Left kidney (tissue), 8 donors: ENCODE measurements at places on chromosomes 2 and 18. TPM values are rescaled to one million over a fixed set of nuclear protein-coding genes. Genes with fewer than 3 reads are reported as not detected.

GRCh38 chr2:237198164-237198855 is 112.6 kb downstream of the COPS8 start:
- no peak for DNase-seq

- peak; percentile 6 for DNase-seq
These were observed 118.2 kb upstream of the IL1R2 start for GRCh38 chr2:101873543-101873942.

Gene KCNK3
- polyA plus RNA-seq = 1.1 TPM

DNA sequence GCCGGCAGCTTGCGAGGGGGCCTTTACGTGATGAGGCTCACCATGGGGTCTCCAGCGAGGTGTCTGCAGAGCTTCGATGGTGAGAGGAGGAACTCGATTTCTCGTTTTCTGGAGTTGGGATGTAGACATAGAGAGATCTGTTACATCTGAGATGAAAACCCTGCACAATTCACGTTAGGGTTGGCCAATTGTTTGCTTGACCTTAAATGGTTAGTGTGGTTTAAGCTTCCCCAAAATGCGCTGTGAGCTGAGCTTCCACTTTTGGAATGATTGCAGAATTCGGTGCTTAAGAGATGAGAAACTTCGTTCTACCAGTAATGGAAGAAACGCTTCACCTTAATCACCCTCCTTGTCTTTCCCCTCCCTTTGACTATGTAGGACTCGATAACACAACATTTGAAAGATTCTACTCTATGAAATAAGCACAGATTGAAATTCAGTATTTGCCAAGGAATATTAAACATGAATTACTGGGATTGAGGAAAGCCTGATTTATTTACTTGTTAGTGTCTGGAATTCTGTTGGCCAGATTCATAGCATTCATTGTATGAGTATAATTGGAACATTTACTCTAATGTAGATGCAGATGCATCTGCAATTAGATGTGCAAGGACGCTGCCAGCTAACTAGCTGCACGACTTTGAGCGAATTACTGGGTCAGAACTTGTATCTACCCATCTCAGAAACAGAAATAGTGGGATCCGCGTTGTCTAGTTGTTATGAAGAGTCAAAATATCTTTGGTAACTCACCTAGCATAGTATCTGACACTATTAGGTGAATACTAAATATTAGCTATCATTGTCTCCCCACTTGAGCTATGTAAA is 1.6 kb upstream of the KLF7 start:
- DNase-seq = no peak

GRCh38 chr2:234912437-234912836 is 39.4 kb upstream of the SH3BP4 start:
- no peak for DNase-seq

DNA sequence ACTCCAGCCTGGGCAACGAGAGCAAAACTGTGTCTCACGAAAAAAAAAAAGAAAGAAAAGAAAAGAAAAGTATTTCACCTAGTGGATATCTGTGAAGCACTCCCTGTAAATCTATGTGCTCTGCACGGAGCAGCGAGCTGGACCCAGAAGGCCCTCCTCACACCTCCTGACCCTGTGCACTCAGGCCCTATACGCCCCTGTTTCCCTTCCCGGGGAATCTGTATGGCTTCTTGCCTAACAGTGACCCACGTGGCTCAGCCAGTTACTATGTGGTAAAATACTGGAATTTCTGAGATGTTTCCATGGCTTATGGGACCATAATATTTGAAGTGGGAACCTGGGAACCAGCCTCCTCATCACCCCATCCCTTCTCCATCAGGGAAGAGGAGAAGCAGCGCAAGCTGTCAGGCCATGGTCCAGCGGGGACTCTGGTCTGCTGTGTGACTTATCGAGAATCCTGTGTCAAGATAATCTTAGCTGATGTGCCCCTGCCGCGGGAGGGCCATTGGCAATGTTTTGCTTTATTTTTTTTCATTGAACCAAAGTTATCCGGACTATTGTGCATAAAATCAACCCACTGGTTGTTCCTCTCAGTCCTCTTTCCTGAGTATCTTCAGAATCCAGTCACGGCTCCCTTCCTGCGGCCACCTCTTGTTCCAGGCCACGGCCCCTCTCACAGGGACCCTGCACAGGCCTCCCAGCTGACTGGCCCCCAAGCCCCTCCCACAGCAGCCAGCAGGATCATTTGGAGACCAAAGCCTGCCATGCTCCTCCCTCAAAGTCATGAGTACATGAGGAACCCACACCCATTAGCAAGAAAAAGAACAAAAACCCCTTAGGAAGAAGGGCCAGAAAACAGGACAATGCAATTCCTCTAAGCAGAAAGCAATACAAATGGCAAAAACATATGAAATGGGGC is 30.6 kb downstream of the SDC1 start:
- DNase-seq = no peak

Gene CROCC2
- 0.10 TPM for polyA plus RNA-seq

GRCh38 chr2:28332696-28333095 is 60.0 kb upstream of the FOSL2 start:
- DNase-seq = no peak

- no peak for DNase-seq
These were observed 105.6 kb upstream of the TPO start for GRCh38 chr2:1307670-1308069.

Gene GKN1
- not detected for polyA plus RNA-seq

DNA sequence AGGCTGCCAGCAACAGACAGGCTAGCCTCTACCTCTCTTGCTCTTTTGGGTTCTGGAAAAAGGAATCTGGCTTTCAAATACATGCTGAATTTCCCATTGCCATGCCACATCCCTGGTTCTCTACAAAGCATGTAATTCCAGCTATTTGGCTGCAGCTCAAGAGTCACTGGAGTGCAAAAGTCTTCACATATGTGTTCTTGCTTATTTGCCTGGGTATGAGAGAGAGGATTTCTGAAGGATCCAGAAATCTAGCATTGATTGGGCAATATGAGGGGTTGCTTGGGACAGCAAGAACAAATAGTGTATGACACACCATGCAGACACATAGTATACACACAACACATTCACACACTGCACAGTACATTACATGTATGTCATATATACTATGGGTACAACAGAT is 30.7 kb upstream of the LGALSL start:
- no peak for DNase-seq

Gene ZSWIM2
- polyA plus RNA-seq = not detected

- peak; percentile 53 for DNase-seq
These were observed 2.2 kb downstream of the AQP4 start for GRCh38 chr18:26863122-26863879.
